NCI-H774 (cell line): ENCODE measurements at places on chromosomes 4 and X.
A peak's percentile ranks its signal among the peaks of the same experiment; 100 is the strongest.

- no peak for DNase-seq
These were observed 3.2 kb downstream of the FGF16 start for GRCh38 chrX:77450415-77450814.

- no peak for DNase-seq
These were observed 74.3 kb upstream of the CLNK start for GRCh38 chr4:10758906-10759305.

GRCh38 chrX:55907968-55908607 is 190.5 kb downstream of the RRAGB start:
- DNase-seq: no peak

- DNase-seq: no peak
These were observed 16.1 kb downstream of the HADH start for GRCh38 chr4:108005807-108006206.

GRCh38 chr4:141900856-141901255 is 264.5 kb downstream of the IL15 start:
- no peak for DNase-seq

GRCh38 chr4:3208826-3209225 is 40.1 kb upstream of the MSANTD1 start:
- DNase-seq: no peak

DNA sequence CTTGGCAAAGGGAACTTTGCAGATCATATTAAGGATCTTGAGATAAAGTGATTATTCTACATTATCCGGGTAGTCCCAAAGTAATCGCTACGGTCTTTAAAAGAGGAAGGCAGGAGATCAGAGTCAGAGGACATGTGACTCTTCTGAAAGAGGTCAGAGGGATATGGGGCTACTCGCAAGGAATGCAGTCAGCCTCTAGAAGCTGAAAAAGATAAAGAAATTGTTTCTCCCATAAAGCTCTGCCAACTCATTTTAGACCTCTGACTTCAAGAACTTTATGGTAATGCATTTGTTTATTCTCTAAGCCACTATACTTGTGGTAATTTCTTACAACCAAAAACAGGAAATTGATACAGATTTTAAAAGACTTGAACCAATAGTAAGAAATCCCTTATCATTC is 48.6 kb downstream of the NPY5R start:
- no peak for DNase-seq

GRCh38 chr4:48970471-48970921 is 15.6 kb upstream of the CWH43 start:
- no peak for DNase-seq

DNA sequence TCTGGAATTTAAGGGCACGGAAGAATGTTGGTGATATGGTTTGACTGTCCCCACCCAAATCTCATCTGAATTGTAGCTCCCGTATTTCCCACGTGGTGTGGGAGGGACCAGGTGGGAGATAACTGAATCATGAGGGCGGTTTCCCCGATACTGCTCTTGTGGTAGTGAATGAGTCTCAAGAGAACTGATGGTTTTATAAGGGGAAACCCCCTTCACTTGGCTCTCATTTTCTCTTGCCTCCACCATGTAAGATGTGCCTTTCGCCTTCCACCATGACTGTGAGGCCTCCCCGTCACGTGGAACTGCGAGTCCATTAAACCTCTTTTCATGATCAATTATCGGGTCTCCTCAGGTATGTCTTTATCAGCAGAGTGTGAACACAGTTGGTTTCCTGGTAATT is 25.6 kb upstream of the DHRSX start:
- DNase-seq: no peak

DNA sequence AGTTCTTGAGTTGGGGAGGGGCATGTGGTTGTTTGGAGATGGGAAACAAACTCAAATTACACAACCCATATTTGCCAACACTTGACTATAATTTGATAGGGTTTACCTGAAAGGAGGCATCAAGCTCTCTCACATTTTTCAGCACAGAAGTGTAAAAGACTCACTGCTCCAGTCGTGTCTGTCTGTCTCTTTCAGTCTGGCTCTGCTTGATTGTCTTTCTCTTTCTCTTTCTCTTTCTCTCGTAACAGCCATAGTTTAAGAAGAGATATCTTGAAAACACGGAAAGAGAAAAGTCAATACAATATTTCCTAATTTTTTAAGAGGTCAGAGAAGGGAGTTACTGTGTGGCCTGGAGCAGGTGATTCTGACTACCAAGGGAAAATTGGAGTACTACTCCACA is 413.6 kb upstream of the CXorf51A start:
- no peak for DNase-seq

- DNase-seq: no peak
These were observed 168.5 kb upstream of the LDB2 start for GRCh38 chr4:17066972-17067371.

DNA sequence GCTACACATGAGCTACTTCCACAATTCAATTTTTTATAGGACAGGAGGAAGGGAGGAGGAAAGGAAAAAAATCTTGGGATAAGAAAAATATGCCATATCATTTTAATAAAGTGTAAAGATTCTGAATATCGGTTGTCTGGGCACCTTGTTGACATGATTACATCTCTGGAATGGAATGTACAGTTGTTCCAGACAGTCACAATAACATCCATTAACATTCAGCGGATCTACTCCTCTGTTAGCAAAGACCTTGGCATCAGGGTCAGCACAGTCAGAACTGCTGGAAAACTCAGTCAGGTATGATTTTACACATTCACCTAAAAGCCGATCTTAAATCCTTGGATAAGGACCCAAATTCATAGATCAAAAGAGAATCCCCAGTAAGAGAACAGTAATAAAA is 85.4 kb upstream of the ARMCX2 start:
- DNase-seq: no peak

DNA sequence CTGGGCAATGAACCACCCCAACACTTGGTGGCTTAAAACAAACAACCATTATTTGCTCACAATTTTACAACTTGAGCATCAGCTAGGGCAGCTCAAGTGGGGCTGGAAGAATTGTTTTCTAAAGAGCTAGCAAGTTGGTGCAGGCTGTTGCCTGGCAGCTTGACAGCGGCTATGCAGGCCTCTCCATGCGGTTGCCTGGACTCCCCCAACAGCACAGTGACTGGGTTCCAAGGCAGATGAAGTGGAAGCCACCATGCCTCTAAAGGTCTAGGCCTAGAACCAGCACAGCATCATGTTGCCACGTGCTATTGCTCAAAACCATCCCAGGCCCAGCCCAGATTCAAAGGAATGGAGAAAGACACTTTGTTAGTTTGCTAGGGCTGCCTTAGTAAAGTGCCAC is 114.8 kb downstream of the BCOR start:
- peak; percentile 31 for DNase-seq

- DNase-seq: no peak
These were observed 130.4 kb upstream of the FRMPD4 start for GRCh38 chrX:12007881-12008280.

DNA sequence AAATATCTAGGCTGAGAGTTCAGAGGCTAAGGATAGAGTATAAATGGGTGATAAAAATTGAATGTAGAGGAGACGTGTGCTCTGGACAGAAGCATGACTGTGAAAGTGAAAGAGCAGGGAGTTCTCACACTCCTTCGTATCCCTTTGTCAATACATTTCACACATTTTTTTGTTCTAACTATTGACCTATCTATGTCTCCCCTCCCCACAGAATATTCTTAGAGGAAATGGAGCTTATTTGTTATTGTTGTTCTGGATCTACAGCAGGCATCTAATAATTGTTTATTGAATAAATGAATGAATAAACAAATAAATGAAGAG is 57.6 kb downstream of the ENPEP start:
- DNase-seq: no peak

DNA sequence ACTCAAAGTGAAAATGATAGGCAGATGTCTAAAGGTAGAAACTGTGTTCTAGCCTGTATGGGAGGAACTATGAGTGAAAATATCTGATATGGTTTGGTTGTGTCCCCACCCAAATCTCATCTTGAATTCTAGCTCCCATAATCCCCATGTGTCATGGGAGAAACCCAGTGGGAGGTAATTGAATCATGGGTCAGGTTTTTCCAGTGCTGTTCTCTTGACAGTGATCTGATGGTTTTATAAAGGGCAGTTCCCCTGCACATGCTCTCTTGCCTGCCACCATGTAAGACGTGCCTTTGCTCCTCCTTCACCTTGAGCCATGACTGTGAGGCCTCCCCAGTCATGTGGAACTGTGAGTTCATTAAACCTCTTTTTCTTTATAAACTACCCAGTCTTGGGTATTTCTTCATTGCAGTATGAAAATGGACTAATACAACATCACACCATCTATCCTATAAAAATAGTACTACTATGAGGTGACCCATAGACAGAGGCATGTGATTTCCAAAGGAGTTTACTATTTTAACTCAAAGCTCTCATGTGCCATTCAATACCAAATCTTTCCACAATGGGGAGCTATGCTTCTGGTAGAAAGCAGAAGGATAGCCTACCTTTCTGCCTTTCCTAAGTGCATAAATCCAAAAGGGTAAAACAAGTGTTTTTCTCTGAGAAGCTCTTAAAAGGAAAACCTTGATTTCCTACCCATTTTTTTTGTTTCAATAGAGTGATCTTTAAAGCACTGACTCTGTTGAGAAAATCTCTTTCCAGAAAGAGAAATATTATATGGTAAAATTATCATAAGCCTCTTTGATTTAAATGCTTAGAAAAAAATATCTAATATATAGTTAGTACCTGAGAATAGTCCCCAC is 38.8 kb downstream of the SEC31A start:
- DNase-seq: no peak

- DNase-seq: no peak
These were observed 42.4 kb downstream of the HTR2C start for GRCh38 chrX:114626323-114626722.

GRCh38 chr4:156154978-156155377 is 201.3 kb upstream of the CTSO start:
- no peak for DNase-seq

GRCh38 chrX:126165401-126165720 is 728 bp downstream of the DCAF12L2 start:
- no peak for DNase-seq

DNA sequence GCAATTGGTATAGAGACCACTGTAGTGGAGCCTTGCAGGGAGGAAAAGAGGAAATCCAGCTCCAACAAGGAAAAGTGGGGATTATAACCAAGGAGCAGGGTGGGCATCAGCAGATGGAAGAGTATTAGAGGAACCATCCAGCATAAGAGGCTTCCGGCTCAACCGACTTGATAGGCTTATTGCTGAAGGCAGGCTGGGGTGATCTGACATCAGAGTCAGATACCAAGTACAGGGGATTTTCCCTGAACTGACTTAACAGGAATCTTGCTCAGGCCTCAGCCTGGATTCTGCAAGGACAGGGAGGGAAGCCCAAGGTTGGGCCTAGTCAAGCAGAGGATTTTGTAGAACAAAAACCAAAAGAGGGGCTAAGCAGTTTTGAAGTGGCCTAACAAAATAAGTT is 129.6 kb downstream of the DCLK2 start:
- DNase-seq: no peak

GRCh38 chr4:102533904-102534303 is 32.7 kb downstream of the NFKB1 start:
- no peak for DNase-seq

- no peak for DNase-seq
These were observed at the start of gene DLG3 for GRCh38 chrX:70444326-70444945. DLG3 (plus strand) TSS chrX:70444835; CDS start chrX:70445202, 367 bp downstream.

DNA sequence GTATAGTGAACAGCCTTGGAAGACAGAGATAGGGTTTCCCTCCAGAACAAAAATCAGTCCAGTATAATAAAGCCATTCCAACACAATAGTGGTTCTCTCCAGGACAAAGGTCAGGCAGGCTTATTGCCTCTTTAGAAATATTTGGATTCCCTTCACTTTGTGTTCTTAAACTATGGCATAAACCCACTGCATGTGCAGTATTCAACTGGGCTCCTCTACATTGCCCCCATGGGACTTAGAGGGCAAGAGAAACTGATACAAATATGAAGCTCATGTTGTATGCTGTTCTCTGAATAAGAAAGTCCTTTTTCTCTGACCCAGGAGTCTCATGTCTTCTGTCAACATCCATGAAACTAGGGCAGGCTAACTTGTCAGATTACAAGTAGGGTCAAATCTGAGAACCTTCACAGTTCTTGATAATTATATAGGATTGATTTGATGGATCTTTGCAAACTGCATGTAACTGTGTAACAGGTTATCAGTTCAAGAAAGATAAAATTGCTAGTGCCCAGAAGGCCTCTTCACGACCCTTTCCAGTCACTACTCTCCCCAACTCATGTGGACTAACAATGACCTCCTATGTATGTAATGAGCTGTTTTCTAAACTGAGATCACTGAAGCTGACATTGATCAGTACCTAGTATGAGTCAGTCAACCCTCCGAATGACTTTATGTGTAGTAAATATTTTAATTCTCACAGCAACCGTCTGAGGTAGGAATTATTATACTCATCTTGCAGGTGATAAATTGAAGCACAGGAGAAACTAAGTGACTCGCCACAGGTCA is 31.9 kb upstream of the FAM9C start:
- no peak for DNase-seq

DNA sequence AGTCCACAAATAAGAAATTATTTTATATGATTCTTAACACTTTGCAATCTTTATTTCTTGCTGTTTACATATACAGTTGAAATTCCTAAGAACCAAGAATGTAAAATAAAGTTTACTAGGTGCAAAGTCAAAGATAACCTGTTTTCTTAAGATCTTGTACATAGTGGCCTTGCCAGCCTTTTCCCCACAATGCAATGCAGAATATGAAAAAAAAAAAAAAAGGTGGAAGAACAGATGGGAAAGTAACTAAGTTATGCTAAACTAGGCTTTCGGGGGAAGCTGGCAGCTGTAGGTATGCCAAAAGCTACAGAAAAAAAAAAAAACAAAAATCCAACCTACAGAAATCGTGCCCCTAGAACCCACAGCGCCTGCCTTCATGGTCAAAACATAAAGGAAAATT is 1588.4 kb downstream of the STIM2 start:
- no peak for DNase-seq

DNA sequence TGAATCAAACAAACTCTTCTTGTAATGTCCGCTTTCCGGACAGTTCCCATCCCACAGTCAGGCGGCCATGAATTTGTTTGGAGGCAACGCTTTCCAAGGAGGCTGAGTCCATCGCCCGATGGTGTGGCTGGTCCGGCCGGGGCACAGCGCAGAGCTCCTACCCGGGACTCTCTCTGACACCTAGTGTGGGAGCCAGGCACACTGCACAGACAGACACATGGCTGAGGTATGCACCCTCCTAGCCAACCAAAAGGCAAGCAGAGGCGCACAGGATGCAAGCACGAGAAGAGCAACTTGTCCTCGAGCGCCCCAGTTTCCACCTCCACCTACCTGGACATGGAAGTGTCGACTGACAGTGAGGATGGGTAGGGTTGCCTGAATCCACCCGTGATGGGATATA is 87.5 kb downstream of the LEF1 start:
- DNase-seq: no peak

GRCh38 chr4:71974681-71975080 is 57.1 kb upstream of the NPFFR2 start:
- DNase-seq: no peak

GRCh38 chr4:176838601-176839433 is 46.1 kb upstream of the VEGFC start:
- no peak for DNase-seq
